ENCODE measurements at places on chromosomes 3 and 15.

- no peak for DNase-seq
Measured at GRCh38 chr3:170076715-170077238, 39.0 kb downstream of the GPR160 start.

GRCh38 chr3:122186372-122186771 is 2.9 kb downstream of the CASR start:
- DNase-seq, result no peak

GRCh38 chr3:55481744-55482495 is 5.2 kb downstream of the WNT5A start:
- no peak for DNase-seq

DNA sequence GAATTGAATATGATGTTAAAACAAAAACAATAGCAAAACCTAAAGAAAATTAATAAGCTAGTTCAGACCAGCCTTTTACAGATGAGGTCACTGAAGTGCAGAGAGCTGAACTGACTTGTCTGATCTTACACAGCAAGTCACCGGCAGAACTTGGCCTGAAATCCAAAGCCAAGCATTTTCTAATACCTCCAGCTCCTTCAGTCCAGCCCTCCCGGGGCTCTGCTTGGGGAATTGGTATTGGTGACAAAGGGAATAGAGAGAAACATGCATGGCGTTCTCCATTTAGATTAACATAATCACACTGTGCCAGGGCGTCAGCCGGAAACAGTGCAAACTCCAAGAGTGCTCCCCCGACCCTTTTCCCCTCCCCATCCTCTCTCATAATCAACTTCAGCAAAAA is 14.1 kb upstream of the ZSCAN2 start:
- no peak for DNase-seq

DNA sequence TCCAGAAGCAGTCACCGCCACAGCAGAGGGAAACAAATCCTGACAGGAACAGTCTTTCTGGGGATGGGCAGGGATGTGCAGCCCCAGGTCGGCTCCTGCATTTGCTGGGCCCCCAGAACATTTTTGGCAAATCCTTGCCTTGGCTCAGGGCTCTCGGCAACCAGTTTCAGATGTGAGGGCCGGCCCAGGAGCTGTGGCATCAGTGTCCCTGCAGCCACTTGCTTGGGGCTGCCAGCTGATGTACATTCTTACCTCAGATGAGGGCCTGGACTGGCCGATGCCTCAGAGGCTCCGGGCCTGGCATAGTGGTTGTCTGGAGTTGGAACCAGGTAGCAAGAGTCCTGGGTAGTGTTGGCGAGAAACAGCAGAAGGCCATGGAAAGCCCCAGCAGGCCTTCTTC is 4.2 kb downstream of the CYB561D2 start:
- no peak for DNase-seq

GRCh38 chr3:34675383-34676120 is 877.1 kb downstream of the PDCD6IP start:
- DNase-seq, result no peak

- no peak for DNase-seq
Measured at GRCh38 chr3:71463617-71464016, 119.9 kb downstream of the FOXP1 start.

- no peak for DNase-seq
Measured at GRCh38 chr3:2082871-2083480, 15.7 kb upstream of the CNTN4 start.

DNA sequence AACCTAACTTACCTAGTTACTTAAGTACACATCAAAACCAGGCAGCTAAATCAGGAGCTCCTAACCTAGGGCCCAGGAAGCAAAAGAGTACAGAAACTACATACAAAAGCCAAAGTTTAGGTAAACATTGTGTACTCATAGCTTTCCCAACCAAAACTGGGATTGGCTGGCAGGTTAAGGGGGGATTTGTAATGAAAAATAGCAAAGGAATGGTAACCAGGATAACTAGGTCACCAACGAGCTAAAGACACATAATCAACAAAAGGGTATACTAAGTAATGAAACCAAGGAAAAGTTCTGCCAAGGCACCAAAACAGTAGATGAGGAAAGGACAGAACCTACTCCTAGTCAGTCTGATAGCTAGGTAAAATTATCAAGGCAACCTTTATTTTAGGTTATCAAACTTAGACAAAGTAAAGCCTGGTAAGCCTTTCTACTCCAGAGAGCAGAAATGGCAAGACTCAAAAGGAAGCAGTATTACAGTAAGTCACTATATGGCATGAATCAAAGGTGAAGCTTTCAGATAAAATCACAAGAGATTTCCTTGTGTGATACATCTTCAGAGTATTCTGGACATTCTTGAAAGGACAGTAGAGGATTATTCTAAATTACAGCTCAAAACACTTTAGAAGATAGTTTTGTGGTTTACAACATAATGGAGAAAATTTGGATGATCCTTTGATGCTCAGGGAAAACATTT is 10.2 kb downstream of the TRA2B start:
- DNase-seq, result no peak

GRCh38 chr3:170494766-170495165 is 76.1 kb downstream of the CLDN11 start:
- DNase-seq, result no peak

DNA sequence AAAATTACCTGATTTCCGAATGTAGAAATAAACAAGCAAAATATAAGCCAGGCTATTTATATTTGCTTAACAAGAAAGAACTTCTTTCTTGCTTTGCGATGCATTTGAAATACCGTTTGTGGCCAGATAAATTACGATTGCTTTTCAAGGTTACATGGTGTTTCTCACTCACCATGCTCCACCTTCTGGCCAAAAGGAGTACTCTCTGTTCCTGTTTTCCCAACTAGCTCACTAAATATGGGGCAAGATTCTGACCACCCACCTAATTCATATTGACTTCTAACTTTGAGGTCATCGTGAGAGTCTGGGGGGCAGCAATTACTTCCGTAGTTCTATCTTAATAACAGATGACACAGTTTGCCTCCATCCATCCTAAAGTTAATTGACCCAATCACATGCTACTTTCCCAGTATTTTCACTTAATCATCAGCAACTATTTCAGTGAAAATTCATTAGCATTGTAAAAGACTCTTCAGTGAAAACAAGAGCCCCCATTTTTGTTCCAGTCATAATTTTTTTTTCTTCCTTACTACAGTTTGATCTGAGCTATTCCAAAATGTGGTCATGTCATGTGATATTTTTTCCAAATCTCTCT is 25.9 kb downstream of the ACP3 start:
- DNase-seq, result peak; percentile 45

GRCh38 chr3:67688231-67688630 is 33.8 kb upstream of the SUCLG2 start:
- no peak for DNase-seq

DNA sequence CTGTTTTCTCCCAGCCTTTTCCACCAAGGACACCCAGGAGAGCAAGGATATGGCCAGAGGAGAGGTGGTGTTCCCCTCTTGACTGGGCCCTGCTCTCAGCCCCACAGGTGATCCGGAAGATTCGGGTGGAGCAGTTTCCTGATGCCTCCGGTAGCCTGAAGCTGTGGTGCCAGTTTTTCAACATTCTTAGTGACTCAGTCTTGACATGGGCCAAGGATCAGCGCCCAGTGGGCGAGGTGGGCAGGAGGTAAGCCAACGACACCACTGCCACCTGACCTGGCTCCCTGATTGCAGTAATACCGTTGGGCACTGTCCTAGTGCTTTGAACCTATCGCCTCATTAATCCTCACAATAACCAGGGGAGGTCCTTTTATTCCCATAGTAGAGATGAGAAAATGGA is 25.3 kb upstream of the SLC28A1 start:
- DNase-seq, result no peak

DNA sequence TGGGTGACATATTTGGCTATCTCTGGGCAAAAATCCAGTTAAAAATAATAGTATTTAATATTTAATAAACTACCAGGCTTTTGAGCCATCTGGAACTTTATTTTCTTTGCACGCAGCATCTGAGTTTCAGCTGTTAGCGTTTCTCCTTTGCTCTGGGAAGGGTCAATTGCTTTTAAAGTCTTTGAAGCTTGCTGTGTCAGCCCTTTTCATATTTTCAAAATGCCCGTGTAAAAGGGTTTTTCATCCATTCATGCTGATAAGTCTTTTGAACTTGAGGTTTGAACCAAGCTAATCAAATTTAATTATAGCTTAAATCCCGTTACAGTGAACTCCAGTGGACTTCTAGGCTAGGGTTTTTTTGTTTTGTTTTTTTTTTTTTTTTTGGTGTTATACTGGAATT is 79.1 kb downstream of the SLC25A26 start:
- DNase-seq, result no peak

DNA sequence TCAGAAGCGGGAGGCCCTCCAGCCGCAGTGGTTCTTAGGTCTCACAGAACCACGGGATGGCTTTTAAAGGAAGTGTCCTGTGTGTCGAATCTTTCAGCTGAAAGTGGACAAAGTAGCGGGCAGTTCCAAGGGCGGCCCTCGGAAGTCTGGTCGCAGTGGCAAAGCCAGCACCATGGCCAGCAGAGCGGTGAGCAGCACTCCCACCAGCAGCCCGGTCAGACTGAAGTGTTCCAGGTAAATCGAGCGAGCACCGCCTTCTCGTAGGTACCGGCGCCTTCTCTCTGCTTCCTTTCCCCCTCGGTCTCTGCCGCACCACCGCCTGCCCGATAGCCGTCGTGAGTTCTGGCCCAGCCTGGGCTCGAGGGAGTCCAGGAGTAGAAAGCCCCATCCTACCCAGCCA is 103.6 kb upstream of the ABHD17C start:
- no peak for DNase-seq

DNA sequence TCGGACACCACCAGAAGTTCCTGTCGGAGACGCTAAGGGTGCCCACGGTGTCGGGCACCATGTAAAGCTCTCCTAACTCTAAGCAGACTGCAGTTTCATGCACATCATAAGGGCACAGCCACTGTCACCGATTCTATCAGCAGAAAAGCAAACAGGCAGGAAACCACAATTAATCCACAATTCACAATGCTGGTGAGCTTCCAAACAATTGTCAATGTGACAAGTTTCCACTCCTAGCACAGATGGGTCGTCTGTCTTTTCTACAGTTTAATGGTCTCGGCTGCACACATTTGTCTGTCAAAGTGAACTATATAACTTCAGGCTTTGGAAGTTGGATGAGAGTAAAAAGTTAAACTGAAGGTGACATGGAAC is 8.8 kb upstream of the OCA2 start:
- no peak for DNase-seq

DNA sequence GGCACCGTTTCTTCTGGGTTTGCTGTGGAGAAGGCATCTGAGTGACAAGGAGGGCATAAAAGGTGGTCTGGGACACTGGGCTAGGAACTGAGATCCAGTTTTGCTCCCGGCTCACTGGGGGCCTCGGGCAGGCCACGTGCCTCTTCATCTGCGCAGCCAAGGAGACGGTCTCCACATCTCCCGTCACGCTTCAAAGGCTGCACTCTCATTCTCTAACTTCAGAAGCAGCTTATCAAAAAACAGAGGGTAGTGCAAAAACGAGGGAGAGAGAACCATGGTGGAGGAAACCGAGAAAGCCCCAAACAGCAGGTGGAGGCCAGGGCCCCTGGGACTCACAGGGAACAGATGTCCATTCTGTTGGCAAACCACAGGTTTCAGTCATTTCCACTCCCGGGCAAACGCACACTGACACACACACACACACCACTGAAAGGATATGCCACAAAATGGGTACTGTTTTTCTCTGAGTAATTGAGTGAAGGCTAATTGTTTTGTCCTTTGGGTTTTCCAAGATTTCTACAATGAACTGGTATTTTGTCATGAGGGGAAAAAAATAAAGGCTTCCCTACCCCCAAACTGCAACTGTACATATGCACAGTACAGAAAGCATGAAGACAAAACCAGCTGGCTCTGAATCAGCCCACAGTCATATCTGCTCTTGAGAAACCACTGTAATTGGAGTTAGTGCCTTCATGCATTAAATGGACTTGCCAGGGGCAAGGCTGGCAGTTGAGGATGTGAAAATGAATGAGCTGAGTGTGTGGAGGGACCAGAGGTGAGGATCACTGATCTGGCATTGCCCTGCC is 71.9 kb downstream of the MGLL start:
- no peak for DNase-seq

DNA sequence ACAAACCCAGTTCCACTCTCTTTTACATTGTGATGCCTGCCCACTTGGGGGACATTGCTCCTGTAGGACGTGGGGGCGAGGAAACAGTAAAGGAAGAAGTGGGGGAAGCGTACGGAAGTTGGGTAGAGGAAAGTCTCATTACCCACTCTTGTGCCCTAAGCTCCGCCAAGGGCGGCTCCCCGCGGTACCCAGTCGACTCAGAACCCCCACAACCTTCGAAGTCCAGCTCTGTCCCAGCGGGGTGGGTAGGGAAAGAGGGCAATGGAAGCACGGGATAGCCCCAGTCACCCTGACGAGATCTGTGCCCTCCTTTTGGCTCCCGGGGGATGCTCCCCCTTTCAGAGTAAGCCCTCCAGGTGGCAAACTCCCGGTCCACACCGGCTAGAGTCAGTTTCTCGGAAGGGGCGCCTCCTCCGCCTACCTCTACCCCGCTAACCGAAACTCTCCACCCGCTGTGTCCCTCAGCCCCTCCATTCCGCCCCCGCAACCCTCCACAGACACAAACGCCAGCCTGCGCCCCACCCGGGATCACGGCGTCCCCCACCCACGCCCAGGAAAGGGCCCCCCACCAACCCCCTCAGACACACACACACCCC is 527 bp downstream of the CSNK1G1 start:
- DNase-seq, result peak; percentile 18

- no peak for DNase-seq
Measured at GRCh38 chr3:14780927-14781507, 37.7 kb upstream of the FGD5 start.

DNA sequence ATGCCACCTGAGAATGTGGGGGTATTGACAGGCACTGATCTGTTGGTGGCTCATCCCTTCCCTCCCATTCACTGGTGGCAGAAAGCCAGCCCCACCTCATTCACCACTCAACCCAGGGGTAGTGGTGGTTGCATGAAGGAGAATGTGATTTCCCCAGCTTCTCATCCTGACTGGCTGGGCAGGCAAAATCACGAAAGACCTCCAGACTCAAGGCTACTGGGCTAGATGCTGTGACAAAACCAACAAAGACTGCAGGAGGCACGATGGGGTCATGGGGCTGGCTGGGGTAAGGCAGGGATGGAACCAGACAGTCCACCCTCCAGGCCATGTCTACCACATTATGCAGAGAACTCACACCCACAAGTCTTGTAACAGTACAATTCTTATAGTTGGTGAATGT is 33.9 kb downstream of the FSTL1 start:
- no peak for DNase-seq

DNA sequence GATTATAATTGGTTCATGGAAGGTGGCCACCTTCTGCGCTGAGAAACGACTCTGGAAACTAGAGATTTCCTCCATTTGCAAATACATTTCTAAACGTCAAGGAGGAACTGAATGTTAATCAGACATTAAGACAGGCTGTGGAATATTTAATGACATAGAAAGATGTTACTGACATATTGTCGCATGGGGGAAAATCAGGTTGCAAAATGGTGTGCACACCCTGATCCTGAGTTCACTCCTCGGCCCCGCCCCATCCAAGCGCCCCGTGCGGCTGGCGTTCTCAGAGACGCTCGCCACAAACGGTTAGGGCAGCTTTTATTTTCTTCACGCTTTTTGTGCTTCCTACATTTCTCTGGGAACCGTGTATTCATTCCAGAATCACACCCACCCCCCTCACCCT is 10.7 kb downstream of the H1-8 start:
- no peak for DNase-seq

GRCh38 chr3:100754563-100755334 is 45.5 kb downstream of the TFG start:
- DNase-seq, result no peak

- peak; percentile 52 for DNase-seq
Measured at GRCh38 chr3:51024765-51025632, 350.3 kb downstream of the DOCK3 start.
